ENCODE measurements at places on chromosomes 6 and 20.

DNA sequence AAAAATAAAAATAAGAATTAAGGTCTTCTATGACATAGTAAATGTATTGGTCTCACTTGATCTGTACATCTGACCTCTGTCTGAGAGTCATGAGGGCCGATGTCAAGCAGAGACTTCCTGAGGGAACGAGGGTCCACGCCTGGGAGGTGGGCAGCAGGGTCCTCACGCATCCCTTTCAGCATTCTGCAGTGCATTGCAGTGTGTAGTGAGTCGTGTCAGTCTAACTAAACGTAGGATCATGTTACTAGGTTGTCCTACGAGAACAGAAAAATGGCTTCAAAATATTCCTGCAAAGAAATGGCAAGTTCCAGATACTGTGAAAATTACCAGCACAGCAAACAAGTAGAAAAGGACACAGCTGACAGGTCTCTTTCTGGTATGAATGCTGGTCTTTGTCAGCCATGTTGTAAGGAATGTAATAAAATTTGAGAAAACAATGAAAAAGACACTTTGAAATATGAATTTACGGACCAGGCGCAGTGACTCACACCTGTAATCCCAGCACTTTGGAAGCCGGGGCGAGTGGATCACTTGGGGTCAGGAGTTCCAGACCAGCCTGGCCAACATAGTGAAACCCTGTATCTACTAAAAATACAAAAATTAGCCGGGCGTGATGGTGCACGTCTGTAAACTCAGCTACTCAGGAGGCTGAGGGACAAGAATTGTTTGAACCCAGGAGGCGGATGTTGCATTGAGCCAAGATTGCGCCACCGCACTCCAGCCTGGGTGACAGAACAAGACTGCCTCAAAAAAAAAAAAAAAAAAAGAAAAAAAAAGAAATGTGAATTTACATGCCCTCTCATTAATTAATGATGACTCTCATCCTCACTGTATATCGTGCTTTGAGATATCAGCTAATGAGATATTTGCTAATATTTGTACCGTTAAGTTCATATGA is 2.4 kb upstream of the AHCY start:
- no peak for DNase-seq

DNA sequence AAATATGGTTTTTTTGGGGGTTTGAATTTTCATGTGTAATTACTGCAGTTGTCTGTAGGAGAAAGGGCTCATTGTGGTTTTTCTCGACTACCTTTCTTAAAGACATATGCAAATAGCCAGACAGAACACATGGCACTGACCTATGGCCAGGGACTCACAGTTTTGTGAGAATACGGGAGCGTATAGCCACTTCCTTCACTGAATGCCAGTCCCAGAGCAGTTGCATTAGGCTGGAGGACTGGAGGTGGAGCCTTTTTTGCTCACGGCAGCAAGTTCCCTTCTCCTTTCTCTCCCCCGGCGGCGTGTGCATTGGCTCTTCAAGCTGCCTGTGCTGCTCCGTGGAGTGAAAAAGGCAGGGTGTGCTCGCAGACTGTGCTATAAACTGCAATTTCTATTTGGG is 114.9 kb downstream of the AKAP7 start:
- peak; percentile 43 for DNase-seq

GRCh38 chr6:154503658-154504057 is 6.8 kb downstream of the CNKSR3 start:
- no peak for DNase-seq

GRCh38 chr6:135233686-135234491 is 52.8 kb downstream of the MYB start:
- DNase-seq, result no peak

GRCh38 chr20:45822857-45823256 is 4.3 kb downstream of the TNNC2 start:
- no peak for DNase-seq

DNA sequence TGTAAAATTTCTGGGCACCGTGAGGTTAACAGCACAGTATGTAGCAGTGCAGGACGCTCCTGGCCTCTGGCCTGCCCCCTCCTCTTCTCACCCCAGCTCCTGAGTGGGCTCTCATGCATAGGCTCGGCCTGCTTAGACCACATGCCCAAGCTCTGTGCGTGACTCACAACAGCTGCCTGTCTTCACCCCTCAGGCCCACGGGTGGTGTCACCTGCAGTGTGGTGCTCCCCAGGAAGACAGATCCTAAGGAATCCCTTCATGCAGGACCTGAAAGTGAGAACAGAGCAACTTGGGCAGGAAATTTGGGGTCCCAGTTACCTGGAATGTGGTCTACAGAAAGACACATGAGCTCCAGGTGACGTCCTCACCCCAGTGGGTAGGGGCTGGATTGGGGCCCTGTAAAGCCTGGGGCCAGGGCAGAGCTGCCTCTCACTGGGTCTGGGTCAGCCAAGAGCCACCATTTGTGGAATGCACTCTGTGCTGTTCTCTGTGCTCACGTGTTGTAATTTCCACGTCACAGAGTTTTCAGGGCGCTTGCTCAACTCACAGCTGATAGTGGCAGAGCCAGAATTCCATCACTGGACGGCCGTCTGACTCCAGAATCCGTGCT is 37.0 kb upstream of the PXDC1 start:
- DNase-seq, result no peak

DNA sequence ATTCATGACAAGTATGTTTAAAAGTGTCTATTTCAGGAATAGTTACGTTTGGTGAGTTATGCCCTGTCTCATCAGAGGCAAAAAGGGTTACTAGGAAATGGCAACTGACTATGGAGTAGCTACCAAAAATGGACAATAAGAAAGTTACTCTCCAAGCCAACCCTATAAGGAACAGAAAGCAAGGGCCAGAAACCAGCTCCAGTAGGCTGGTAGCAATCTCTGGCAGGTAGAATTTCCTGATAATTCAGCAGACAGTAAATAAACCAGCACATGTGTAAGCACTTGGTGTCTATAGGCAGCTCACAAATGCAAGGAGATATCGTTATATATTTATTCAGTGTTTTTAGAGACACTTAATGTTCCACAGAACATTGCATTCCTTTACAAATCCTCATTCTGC is 20.3 kb downstream of the SOX4 start:
- DNase-seq, result no peak

- no peak for DNase-seq
Measured at GRCh38 chr6:11323666-11324452, 91.4 kb upstream of the NEDD9 start.

DNA sequence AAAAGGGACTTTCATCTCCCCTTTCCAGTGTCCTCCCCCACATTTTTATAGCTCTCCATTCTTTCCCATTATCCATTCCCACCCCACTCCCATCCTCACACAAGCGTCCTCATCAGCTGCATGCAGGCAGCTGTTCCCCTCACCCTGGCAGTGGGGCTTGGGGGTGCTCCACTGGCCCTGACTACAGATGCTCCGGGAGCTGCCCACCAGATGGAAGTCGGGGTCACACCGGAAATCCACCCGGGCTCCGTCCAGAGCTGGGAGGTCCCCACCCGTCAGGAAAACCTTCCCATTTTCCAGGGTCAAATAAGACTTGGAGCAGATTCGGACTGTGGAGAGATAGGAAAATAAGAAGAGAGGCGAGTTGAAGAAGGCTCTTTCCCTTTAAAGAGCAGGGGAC is 2.7 kb downstream of the GABBR1 start:
- DNase-seq, result no peak

DNA sequence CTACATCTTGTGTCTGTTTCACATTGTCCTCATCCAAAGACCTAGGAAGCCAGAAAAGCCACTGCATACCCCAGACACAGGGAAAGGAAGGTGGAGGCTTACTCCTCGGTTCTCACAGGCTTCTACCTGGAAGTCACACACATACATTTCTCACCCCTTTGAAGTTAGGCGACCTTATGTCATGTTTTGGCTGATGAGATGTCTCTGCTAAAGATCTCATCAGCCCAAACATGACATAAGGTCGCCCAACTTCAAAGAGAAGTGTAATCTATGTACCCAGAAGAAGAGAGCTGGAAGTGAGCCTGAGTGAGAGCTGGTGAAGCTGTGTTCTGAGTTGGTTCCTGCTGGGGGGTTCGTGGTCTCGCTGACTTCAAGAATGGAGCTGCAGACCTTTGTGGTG is 47.5 kb upstream of the SLC22A23 start:
- no peak for DNase-seq
